Posterior cingulate gyrus (tissue), 11 donors: ENCODE measurements at places on chromosomes 3 and 15.
A peak's percentile ranks its signal among the peaks of the same experiment; 100 is the strongest.

- DNase-seq = no peak
Observed at GRCh38 chr3:135197856-135198255, 402.8 kb downstream of the EPHB1 start.

- no peak for DNase-seq
Observed at GRCh38 chr3:36309092-36309491, 71.2 kb upstream of the STAC start.

DNA sequence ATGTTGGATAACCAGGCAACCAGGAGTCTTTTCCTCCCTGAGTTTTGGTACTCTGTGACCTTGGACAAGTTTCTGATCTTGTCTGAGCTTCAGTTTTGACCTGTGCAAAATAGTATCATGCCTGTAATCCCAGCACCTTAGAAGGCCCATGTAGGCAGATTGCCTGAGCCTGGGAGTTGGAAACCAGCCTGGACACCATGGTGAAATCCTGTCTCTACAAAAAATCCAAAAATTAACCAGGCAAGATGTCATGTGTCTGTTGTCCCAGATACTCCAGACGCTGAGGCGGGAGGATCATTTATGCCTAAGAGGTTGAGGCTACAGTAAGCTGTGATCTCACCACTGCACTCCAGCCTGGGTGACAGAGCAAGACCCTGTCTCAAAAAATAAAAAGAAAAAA lies 114.8 kb downstream of the IL12A start:
- DNase-seq = no peak

DNA sequence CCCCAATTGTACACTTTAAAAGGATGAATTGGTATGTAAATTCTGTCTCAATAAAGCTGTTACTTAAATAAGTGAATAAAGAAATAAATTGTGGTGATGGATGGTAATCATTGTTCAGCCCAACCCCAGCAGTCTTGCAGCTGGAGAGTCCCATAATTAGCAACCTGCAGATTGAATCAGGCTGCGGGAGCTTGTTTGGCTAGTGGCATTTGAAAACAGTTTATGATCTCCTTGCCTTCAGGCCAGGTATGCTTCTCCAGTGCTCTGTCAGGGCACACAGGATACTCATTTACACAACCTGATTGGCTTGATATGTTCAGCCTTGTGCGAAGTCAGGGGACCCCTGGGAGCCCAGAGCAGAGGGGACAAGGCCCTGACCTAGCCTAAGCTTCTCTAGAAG lies 16.5 kb upstream of the TSEN2 start:
- peak; percentile 59 for DNase-seq

- no peak for DNase-seq
Observed at GRCh38 chr3:69674752-69675151, 64.5 kb upstream of the MITF start.

DNA sequence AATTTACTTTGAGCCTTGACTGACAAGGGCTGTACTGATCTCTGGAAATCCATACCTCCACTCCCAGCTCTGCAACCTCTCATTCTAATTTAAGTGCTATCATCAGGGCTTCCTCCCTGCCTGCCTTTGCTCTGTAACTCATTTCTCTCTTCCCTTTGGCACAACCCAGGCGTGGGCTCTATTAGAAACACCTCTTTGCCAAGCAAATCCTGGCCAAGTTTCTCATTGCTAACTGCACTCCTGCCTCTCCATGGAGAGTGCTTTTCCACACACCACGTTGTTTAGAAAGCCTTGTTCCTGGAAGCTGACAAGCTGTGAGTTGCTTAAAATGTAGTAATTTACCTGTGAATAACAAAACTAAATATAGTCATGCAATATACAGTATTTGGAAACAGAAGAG lies 20.1 kb upstream of the FSTL1 start:
- DNase-seq = no peak
